ENCODE measurements at places on chromosomes 12 and 14.
A peak's percentile ranks its signal among the peaks of the same experiment; 100 is the strongest.

DNA sequence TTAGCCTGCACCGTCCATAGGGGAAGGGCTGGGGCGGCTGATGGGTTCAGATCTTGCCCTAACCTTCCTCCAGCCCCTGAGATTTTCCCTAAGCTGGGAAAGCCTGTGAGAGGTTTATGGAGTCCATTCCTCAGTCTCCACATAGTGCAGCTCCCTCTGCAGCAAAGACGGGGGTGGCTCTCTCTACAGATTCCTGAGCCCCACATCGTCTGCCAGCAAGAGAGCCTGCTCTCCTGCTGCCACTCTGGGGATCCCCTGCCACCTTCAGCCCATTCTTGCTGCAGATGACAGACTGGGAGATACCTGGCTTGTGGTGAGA, 3.1 kb downstream of the SMIM41 start:
- peak; percentile 25 for DNase-seq

DNA sequence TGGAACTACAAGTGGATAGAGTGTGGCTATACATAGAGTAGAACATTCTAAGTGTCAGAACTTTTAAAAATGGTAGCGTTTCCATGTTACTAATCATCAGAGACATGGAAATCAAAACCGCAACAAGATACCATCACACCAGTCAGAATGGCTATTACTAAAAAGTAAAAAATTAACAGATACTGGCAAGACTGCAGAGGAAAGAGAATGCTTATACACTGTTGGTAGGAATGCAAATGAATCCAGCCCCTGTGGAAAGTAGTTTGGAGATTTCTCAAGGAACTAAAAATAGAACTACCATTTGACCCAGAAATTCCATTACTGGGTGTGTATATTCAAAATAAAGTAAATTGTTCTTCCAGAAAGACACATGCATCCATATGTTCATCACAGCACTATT, 518.6 kb downstream of the NELL2 start:
- no peak for DNase-seq

DNA sequence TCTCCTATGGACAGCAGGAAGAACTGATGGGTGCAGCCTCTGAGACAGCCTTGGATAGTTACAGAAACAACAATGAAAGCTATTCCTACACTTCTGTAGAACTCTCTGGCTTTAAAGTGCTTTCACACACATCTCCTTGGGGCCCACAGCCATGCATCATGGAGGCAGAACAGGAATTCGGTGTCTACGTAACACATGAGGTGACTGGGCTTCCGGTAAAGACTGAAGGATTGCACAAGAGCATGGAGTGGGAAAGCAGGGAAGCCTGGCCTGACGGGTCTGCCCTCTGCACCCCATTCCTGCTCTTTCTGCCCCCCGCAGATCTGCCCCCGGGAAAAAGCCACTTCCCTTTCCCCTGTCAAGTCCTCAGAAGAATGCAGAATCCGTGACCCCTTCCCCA, 82.6 kb downstream of the VWF start:
- no peak for DNase-seq

- no peak for DNase-seq
Observed at GRCh38 chr12:69173368-69173767, 66.0 kb upstream of the CPSF6 start.

- no peak for DNase-seq
Observed at GRCh38 chr12:61250303-61250702, 1009.9 kb upstream of the USP15 start.

DNA sequence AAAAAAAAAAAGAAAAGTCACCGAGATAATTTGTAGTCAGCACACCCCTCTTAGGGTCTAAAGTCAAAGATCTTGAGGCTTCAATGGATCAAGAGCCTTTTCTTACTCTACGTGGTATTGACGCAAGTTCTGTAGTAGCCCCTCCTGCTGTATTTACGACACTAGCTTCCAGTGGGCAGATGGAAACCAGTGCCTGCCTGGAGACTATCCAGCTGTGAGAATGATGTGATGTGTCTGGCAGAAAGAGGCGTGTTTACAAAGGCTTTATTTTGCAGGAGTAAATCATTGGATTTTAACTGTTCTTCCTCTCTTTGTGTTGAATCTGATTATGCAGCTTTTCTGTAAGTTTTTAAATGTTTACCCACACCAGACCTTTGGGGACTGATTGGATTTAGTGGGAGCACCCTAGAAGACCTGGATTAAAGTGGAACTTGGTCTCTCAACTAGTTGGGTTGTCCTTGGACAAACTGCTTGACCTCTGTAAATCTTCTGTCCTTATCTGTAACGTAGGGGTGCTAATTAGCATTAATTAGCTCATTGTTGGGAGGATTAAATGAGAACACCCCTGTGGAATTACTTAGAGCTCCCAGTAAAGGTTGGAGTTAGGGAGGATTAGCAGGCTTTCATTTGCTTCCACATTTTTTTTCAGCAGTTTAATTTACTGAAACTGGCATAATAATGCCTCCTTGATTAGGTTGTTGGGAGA, 72.4 kb downstream of the RASSF3 start:
- no peak for DNase-seq

DNA sequence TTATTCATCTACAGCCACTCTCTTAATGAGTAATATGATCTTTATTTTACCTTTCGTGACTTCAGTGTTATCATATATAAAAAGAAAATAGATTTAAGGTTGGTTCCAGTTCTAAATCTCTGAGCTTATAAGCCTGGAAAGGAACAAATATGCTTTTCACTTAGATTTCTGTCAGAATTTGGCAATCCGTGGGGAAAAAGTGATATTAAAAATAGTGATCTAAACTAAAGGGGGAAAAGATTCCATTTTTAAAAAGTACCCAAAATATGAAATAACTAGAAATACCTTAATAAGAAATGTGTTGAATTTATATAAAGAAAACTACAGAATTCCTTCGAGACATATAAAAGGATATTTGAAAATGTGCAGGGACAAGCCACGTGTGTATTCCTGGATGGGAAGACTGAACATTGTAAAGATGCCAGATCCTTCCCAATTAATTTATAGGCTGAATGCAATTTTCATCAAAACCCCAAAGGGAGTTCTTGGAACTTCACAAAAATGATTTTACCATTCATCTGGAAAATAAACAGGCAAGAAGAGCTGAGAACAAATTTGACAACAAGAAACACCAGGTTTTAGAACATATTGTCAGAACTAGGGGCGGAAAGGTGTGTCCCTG, 142.5 kb downstream of the EFCAB11 start:
- no peak for DNase-seq

DNA sequence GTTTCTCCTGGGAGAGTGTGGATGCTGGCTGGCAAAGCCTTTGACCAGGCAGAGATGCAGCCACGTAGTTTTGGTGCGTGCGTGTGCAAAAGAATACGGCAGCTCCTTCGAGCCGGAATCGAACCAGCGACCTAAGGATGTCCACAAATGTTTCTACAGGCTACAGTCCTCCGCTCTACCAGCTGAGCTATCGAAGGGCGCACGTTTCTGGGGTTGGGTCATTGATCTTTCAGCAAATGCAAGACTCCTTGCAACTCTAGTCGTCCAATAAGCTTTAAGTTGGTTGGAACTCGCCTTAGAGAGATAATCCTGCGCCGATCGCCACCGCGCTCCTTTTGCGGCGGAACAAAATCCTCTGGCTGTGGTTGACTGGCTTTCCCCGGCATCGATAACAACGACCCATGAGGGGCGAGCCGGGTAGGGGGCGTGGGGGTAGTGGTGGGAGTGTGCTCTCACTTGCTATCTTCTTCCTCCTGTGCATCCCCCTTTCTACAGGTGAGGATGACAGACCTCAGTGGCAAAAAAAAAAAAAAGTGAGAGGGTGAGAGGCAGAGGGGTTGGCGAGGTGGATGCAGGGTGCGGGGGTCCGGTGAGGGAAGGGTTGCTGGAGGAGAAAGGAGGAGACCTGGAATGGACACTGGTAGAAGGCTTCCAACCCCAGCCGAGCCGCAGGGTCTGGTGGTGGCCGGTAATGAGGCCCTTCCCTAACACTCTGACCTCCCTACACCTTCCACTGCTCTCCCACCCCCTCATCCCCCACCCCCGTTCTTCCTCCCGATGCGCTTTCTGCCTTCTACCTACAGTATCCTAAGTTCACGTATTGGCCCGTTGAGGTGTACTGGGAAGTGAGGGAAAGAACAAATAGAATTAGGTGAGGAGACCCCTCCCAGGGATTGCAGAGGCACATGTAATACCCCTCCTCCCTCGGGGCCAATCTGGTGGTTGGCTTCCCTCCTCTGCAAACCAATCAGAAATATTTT, 11.8 kb upstream of the OR6S1 start:
- no peak for DNase-seq

GRCh38 chr12:24705216-24705615, 243.7 kb downstream of the BCAT1 start:
- no peak for DNase-seq

GRCh38 chr12:127898616-127899015, 368.4 kb upstream of the TMEM132C start:
- DNase-seq, result no peak

DNA sequence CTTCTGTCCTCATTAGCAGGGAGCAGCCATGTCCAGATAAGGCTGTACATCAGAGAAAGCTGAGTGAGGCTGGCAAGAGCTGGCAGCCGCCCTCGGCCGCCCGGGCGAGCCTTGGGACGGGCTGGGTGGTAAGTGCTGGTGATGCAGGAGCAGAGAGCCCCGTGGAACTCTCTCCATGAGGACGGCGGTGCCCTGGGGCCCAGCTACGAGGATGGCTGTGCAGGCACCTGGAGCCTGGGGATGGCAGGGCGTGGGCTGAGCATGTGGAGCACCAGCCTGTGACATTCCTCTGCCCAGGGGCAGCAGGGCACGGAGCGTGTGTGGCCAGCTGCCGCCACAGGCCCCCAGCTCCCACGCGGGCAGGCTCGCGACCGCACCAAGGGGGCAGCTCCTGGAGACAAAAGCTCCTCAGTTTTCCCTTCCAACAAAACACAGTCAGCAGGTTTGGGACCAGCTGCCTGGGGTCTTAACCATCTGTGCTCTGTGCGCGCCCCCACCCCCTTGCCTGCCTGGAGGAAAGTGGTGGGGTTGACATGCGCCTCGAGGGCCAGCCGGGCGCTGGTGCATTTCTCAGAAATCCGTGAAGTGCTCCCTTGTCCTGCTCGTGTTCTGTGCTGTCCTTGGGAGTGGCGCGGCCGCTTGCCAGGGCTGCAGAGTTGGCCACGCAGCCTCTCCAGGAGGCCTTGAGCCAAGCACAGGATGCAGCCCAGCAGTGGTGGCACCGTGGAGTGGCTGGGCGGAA, 21.4 kb downstream of the PACS2 start:
- peak; percentile 40 for DNase-seq

DNA sequence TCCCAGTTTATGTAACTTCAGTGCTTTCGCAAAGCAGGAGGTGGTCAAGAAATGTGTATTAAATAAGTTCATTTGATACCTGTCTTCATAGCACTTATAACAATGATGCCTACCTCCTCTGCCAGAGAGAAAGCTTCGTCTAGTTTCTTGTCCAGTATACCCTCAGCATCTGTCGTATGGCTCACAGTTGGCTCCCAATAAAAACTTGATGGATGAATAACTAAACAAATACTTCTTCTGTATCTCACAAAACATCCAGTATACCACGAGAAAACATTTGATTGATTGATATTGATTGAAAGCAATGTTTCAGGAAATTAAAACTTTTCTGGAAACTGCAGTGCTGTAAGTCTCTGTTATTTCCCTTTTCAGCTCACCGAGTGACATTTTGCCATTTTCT, 26.9 kb upstream of the PTGDR start:
- DNase-seq, result no peak

GRCh38 chr12:130689408-130690405, 26.4 kb downstream of the RIMBP2 start:
- DNase-seq, result no peak

- no peak for DNase-seq
Observed at GRCh38 chr12:14611640-14612203, 44.0 kb upstream of the PLBD1 start.

- DNase-seq, result no peak
Observed at GRCh38 chr14:91419044-91419397, 1.4 kb upstream of the CCDC88C start.

DNA sequence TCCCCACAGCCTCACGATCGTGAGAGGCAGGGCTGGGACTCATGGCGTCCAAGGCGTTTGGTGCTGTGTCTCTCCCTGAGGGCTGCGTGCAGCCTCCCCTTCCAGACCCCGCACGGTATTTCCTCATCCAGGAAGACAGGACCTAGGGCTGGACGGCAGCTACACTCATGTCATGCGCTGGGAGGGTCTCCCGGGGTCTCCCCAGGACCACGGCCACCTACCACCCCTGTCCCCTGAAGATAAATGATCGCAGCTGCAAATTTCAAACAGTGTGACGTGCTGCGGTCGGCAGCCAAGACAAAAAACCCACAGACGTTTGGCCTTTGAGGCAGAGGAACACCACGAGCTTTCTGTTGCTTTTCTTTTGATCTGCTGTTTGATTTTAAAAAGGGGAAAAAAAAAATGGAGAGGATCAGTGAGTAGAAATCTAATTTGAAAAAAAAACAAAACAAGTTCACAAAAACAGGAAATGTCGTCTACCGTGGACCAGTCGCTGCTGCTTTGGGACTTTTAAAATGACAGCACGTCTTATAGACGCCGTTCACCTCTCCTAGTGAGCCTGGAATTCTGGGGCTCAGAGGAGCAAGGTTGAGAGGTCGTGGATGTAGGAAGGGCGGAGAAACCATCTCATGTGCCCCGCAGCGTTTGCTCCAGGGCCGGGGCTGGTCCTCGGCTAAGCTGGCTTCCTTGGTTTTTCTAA, 237.6 kb downstream of the SLC41A2 start:
- no peak for DNase-seq

DNA sequence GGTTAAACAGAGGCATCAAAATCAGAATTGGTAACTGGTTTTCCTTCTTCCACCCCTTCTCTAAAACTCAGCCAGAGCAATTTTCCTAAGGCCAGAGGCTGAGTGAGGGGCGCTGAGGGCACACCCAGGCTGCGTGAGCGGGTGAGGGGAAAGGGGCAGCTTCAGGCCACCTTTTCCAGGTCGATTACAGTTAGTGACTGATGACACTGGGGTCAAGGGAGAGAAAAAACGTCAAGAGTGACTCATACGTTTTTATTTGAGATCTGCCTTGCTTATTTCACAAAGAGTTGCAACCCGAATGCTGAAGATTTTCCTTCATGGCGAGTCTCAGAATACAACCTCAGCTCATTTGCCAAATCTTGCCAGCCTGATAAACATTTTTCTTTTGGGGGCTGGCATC, 46.7 kb upstream of the EVL start:
- DNase-seq, result no peak

- peak; percentile 6 for DNase-seq
Observed at GRCh38 chr12:54991991-54992375, 7.4 kb upstream of the TESPA1 start.

DNA sequence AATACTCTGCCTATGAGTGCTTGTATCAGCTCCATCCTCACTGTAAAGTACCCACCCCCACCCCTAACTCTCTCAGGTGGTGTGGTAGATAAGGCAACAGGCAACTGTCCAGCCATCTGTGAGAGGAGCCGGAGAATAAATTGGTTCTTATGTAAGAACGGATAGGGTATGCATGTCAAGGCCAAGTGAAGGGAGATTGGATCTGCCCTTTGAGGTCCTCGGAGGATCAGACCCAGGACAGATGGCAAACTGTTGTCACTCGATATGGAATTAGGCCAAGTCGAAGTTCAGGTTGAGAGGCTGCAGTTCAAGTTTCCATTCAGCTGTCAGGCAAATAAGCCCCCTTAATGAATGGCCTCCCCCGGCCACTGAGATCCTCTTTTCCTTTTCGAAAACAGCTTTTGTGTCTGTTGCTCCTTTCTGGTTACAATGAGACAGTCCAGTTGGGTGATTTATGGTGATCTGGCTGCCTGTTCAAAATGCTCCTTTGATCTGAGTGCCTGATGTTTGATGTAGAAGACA, 120.3 kb downstream of the VRK1 start:
- no peak for DNase-seq

GRCh38 chr14:51304438-51304837, 64.4 kb downstream of the TMX1 start:
- no peak for DNase-seq
